ENCODE measurements at places on chromosomes 12 and 14.
A peak's percentile ranks its signal among the peaks of the same experiment; 100 is the strongest.

DNA sequence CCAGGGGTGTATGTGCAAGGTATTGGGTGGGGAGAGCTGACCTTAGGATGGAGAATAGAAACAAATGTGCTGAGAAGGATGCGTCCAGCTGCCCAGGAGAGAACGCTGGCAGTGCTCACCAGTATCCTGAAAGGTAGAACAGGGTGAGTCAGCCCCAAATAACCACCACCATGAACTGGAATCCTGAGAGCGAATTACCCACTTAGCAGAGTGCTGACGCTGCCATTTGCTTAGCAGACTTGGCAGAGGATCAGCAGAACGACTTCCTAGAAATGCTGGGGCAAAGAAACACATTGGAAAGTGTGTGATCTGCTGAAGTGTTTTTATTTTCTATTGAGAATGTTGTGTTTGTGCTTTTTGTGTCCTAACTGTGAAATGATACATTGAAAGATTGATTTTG, 213.6 kb downstream of the ADGRD1 start:
- DNase-seq: no peak

- no peak for DNase-seq
Measured at GRCh38 chr14:22381408-22381760, 207.6 kb downstream of the DAD1 start.

DNA sequence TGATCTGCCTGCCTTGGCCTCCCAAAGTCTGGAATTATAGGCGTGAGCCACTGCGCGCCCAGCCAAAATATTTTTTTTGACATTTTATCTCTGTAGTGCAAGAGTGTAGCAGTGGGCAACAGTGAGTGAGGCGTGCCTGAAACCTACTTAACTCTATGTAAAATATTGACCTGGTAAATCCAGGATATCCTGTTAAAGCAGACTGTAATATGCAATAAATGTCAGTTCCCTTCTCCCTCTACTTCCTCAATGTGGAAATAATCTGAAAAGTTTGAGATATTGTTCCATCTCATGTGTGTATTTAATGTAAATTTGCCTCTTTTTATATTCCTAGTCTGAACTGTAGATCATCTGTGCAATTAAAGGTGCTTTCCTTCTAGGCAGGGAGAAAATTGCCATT, 9.5 kb upstream of the CDK17 start:
- no peak for DNase-seq

- DNase-seq: no peak
Measured at GRCh38 chr12:15732341-15733061, 56.7 kb downstream of the EPS8 start.

GRCh38 chr12:109239691-109240090, 69.4 kb downstream of the FOXN4 start:
- DNase-seq: no peak

GRCh38 chr12:132640936-132641335, 22.4 kb downstream of the P2RX2 start:
- DNase-seq: no peak

DNA sequence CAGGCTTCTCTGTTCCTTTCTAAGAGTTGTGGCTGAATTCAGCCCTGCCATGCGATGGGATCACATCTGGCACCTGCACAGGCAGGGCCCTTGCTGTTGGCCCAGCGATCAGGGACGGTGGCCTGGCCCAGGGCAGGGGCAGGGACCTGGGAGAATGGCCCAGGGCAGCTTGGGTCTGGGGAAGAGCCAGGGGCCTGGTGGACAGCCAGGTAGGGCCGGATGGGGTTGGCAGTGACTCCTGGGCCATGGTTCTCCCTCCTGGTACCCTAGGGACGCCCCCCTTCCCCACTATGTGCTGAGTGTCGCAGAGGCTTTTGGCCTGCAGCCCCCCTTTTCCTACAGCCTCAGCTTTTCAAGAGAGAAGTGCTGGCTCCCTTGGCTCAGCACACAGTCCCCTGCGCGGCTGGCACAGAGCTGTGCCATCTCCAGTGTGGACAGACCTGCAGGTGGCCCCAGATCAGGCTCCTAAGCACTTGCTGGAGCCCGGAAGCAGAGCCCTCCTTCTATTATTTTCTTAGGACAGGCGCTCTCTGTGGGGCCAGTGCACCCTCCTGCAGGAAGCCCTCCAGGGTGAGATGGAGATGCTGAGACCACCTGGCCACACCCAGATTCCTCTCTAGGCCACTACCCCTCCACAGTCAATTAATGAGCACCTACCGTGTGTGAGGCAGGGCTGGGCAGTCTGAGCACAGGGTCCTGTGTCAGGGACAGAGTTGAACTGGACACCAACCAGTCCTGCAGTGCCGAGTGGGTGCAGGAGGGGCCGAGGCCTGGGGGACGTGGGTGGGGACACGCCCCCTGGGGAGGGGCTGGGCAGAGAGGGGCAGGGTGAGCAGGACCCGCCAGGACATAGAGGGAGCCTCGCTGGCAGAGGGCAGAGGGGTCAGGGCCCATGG, 267.6 kb downstream of the ADGRD1 start:
- DNase-seq: no peak

GRCh38 chr12:122486805-122487426, 13.8 kb downstream of the ZCCHC8 start:
- DNase-seq: no peak

- no peak for DNase-seq
Measured at GRCh38 chr12:123519141-123520001, 14.1 kb downstream of the RILPL1 start.

- no peak for DNase-seq
Measured at GRCh38 chr14:84927096-84927827, 602.7 kb upstream of the FLRT2 start.

DNA sequence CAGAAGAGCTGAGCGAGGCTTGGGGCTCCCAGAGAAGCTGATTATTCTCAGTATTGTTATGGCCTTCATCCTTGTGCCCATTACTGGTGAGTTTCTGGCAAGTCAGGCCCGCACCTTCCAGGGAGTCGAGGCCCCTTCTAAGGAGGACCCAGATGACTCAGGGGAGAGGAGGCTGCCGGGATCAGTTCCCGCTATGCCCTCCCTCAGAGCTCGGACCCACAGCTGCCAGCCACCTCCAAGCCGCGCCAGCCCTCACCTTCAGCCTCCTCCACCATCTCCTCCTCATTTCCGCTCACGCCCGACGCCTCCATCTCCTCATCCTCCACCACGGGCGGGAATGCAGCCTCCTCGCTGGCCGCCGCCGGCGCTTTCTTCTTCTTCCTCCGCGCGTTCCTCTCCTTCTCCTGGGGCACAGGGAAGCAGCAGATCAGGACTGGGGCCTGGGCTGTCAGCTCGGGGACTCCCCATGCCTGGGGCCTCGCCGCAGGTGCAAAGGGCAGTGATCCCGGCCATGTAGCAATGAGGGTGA, 83.2 kb downstream of the RFLNA start:
- no peak for DNase-seq

DNA sequence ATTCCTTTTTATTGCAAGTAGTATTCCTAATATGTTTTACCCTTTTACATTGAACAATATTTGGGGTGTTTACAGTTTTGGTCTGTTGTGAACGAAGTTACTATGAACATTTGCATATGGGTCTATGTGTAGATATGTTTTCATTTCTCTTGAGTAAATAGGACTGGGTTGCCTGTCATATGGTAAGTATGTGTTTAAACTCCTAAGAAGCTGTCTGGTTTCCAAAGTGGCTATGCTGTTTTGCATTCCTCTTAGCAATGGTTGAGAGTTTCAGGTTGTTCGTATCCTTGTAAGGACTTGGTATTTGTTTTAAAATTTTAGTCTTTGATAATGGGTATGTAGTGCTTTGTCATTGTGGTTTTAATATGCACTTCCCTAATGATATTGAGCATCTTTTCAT, 6.3 kb downstream of the METAP2 start:
- DNase-seq: no peak

- DNase-seq: peak; percentile 66
Measured at GRCh38 chr12:6961695-6962284, 8.7 kb downstream of the PHB2 start.

DNA sequence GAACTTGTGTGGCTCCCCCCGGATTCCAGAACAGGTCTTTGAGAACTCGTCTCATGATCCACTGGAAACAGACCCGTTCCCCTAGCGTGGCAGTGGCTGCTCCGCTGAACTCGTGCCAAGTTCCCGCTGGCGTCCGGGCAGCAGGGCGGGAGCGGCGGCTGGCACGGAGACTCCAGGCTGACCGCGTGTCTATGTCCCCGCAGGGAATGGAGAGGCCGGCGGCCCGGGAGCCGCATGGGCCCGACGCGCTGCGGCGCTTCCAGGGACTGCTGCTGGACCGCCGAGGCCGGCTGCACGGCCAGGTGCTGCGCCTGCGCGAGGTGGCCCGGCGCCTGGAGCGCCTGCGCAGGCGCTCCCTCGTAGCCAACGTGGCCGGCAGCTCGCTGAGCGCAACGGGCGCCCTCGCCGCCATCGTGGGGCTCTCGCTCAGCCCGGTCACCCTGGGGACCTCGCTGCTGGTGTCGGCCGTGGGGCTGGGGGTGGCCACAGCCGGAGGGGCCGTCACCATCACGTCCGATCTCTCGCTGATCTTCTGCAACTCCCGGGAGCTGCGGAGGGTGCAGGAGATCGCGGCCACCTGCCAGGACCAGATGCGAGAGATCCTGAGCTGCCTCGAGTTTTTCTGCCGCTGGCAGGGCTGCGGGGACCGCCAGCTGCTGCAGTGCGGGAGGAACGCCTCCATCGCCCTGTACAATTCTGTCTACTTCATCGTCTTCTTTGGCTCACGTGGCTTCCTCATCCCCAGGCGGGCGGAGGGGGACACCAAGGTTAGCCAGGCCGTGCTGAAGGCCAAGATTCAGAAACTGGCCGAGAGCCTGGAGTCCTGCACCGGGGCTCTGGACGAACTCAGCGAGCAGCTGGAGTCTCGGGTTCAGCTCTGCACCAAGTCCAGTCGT, 1.5 kb downstream of the APOLD1 start:
- DNase-seq: peak; percentile 81

DNA sequence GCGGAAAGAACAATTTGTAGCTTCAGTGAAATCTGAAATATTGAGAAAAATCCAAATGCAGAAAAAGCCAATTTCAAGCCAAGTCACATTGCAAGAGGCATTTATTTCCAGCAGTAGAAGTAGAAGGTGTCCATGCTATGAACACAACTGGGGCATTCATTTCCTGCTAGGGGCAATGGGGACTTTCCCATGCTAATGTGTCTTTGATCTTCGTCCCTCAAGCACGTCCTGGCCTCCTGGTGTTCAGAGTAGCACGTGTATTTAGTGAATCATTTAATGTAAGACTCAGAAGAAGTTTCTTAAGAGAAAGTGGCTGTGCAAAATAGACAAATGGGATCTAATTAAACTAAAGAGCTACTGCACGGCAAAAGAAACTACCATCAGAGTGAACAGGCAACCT, 267.9 kb downstream of the TMEM132C start:
- peak; percentile 17 for DNase-seq

DNA sequence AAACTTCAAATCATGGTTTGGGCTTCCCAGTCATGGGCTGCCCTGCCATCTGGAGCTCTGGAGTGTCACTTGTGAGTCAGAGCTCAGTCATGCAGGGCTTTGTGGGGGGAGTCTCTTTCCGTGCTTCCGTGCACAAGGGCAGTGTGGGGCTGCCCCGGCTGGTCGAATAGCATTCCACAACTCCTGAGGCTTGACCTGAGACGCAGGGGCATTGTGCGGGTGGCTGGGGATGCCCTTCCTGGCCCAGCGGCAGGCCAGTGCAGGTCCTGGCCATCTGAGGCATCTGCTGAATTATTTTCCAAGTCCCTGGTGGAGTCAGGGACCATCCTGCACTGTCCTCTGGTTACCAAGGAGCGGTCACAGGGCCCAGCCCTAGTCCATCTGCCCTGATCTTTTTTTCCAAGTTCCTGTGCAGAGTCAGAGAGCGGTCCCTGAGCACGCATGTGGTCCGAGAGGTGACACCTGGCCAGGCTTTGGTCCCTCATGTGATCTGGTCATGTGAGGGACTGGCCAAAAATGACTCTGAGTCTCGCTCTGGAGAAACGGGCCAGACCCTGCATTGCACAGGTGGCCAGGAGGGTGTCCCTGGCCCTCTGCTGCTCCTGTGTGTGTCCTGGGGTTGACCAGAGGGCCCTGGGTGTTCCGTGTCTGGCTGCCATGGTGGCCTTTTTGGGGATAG, 167.0 kb upstream of the ALG10B start:
- no peak for DNase-seq

DNA sequence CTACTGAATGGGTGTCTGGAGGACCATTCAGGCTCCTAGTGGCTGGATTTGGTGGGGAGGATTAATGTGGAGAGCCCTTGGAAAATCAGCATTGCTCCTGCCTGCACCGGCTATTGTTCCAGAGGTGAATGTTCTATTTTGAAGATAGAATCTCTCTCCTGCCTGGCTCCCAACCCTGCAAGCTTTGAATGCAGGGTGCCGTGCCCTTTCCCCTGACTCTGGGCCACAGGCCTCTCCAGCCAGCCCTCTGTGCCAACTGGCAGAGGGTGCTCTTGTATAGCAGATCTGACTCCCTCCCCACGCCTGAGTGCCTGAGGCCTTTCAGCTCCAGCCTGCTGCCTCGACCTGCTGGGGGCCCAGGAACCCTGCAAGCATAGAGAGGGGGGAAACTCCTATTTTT, 106.8 kb downstream of the TMEM260 start:
- DNase-seq: no peak

GRCh38 chr12:29574500-29574899, 77.0 kb upstream of the OVCH1 start:
- DNase-seq: no peak

DNA sequence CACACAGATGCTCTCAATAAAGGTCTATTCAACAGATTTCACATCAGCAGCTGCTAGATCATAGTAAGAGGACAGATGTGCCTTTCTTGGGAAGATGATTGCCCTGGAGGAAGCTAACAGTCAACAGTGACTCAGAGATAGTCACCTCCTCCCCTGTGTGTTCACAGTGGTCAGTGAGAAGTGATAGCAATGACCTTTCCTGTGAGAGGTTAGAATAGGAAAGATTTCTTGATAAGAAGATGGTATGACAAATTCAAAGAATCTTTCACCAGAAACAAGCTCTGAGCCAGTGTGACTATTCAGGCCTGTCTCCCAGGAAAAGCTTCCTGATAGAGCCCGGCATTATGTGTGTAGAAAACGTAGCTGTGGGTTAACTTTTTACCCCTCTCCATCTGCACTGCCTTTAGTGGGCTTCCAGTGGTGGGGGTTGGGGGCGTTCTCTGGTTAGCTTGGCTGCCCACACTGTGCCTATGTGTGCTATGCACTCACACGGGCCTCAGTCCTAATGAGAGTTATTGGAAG, 66.4 kb upstream of the ARHGAP5 start:
- no peak for DNase-seq

DNA sequence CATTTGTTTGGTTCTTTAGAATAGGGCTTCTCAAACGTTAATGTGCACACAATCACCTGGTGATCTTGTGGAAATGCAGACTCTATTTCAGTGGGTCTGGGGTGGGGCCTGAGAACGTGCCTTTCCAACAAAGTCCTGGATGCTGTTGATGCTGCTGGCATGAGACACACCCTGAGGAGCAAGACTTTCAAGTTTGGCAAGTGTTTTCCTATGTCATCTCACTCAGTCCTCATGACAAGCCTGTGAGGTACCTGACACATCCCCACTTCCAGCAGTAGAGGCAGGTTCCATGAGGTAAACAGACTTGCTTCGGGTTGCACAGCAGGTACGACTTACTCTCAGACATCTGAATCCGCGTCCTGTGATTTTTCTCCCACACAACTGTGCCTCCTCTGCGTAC, 147.1 kb downstream of the MYRFL start:
- no peak for DNase-seq

Data from CD4-positive, alpha-beta T cell treated with Interleukin-21 for 1 hour (primary cell).